ENCODE measurements at places on chromosomes 7 and 10.

DNA sequence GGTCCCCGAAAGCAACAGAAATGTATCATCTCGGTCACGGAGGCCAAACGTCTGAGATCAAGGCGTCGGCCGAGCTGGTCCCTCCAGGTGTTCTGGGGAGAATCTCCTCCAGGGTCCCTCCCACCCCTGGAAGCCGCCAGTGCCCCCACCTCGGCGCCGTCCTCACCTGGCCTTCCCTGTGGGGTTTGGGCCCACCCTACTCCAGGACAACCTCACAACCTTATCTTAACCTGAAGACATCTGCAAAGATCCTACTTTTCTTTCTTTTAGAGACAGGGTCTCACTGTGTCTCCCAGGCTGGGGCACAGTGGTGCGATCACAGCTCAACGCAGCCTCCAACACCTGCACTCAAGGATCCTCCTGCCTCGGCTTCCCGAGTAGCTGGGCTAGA, 33.4 kb downstream of the ADAP1 start:
- DNase-seq = no peak

DNA sequence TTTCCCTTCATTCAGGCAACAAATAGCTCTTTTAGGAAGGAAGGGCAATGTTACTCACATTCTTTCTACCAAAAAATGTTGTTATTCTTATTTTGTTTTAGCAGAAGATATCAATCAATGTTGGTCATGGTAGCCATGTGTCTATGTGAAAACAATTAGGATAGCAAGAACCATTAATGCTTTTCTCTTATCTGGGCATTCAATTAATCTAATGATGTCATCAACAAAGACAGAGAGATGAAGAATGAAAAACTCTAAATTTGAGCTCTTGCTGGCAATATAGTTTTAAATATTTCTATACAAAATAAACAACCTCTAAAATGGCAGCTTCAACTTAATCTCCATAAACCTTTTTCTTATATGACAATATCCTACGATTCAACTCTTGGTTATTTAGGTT, 353.7 kb upstream of the ANKRD30A start:
- no peak for DNase-seq

DNA sequence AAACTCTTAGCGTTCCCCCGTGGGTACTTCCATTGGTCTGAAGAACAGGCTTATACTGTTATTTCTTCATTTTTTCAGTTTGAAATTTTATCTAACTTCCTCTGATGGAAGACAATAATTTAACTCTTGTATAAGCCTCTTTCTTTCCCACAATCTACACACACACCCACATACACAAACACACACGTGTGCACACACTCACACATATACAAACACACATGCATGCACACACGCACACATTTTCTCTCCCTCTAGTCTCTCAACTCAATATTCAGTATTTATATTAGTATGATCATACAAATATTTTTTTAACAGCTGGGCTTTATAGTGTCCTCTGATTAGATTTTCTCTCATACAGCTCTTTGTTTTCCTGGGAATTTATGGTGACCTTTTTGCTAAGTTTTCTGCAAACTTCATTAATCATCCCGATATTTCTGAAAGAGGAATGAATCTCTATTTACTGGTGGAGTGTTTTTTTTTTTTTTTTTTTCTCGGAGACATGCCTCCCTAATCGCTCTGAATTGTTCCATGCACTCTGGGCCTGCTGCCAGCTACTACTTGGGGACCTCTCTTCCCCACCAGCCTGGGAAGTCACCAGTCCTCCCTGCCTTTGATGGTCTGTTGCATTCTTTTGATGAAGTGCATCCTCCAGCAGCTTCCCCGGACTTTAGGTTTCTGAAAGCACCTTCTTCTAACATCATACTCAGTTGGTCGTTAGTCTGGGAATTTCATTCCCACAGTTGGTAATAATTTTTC, 75.5 kb downstream of the ZNF777 start:
- DNase-seq = no peak

- no peak for DNase-seq
Measured at GRCh38 chr7:104328970-104329825, 795 bp downstream of the LHFPL3 start.

- no peak for DNase-seq
Measured at GRCh38 chr7:22452142-22452959, 47.6 kb downstream of the STEAP1B start.

DNA sequence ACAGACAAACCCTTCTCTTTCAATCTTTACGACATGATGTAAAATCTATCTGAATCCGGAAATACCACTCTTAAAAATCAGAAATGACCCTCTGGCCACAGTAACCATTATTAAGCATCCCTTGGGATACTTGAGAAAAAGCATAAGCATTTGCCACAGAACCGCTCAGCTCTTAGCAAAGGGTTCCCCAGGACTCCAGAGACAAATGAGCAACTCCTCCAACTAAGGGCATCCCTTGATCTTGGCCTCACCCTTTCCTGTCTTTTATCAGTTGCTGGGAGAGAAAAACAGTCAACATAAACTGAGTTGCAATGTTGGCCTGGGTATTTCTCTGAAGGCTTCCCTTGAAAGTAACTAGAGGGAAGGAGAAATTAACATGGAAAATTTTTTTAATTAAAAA, 3.5 kb downstream of the PDLIM1 start:
- no peak for DNase-seq

DNA sequence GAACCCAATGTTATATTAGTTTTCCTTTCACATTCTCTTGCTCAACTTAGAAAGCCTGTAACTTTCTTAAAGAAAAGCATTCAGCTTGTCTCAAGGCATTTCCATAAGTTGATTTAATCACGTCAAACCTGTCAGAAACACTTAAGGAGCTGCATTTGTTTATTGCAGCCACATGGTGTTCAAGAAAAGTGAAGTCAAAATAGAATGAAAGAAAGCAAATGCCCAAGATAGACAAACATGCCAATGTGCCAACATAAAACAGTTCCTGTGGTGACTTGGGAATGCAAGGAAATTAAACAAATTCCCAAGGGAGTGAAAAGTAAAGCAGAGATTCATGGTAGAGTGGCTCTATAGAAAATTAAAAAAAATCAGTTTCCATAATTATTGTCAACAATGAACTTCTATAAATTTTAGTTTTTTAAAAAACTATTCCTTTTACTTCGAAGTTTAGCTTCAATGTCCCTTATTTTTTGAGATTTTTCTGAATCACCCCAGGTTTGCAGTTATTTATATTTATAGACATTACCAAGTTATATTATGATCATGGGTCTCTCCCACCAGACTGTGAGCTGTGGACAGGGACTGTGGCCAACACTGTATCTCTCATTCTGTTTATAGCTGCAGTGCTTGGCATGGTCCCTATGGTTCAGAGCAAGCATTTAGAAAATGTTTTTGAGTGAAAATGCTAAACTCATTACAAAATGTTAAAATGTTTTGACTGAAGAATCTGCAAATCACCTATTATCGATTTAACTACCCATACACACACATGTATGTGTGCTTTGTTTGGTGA, 887.4 kb downstream of the REEP3 start:
- no peak for DNase-seq
